ENCODE measurements at places on chromosomes 4 and X.

DNA sequence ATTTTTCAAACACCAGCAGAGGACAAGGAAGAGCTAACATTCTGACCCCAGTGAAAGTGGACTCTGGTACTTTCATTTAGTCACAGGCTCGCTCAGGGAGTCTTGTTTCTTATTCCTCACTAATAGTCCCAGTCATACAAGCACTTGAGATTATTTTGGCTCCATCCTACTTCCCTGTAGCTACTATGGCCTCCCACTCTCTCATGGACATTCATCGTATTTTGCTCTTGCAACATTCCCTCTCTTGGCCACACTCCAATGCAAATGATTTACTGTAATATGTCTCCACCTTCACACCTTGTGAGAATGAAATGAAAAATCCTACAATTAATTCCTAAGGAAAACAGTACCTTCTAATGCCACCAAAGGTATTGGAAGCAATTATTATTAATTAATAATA is 21.3 kb downstream of the PLRG1 start:
- DNase-seq: no peak

DNA sequence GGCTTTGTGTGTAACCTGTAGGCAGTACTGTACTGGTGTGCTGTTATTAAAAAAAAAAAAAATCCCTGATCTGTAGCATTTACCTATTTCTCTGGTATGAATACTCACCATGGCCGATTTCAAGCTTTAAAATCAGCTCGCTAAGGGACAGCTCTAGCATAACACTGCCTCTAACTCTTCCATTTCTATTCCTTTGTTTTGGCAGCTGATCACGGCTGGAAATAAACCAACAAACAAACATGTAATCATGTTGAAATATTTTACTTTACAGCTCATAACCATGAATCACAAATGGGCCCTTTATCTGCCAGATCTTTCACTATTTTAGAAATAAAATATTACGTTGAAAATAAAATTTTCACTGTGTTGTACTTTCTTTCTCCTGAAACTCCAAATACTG is 60.5 kb upstream of the IL15 start:
- no peak for DNase-seq

DNA sequence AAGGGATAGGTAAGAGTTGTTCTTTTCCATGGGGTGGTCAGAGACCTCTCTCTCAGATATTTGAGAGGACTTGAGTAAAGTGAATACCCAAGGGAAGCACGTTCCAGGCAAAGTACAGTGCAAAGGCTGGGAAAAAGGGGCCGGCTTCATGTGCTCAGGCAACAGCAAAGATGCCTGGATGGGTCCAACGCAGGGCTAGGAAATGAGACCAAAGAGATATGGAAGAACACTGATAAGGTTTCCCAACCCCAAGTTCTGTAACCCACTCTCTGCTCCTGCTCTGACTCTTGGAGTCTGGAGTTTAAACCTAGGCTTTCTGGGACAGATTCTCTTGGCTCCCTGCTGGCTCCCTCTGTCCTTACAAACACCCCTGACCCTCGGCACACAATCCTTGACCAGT is 36.2 kb upstream of the PROM1 start:
- no peak for DNase-seq

GRCh38 chr4:67918428-67918827 is 34.6 kb upstream of the TMPRSS11D start:
- DNase-seq: no peak

DNA sequence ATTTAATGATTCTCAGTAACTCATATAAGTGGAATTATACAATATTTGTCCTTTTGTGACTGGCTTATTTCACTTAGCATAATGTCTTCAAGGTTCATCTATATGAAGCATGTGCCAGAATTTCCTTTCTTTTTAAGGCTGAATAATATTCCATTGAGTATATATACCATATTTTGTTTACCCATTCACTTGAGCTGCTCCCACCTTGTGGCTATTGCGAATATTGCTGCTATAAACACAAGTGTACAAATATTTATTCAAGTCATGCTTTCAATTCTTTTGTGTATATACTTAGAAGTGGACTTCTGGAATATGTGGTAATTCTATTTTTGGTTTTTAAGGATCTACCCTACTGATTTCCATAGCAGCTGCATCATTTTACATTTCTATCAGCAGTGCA is 219.1 kb downstream of the MID1 start:
- DNase-seq: no peak

DNA sequence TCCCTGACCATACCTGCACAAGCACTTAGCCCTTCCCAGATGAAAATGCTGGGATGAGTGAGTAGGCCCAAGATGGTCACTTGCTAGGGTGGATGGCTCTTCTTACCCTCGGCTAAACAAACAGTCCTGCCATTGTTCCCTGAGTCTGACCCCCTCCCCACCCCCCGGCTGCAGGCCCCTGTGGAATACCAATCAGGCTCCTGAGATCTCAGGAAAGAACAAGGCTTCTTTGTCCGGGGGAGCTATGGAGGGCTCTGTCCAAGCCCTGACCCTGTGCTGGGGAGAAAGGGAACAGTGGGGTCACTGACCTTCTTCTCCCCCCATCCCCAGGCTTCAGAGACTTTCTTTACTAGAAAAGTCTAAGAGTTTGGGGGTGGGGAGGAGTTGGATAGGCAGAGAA is 6.0 kb downstream of the PLP1 start:
- no peak for DNase-seq

DNA sequence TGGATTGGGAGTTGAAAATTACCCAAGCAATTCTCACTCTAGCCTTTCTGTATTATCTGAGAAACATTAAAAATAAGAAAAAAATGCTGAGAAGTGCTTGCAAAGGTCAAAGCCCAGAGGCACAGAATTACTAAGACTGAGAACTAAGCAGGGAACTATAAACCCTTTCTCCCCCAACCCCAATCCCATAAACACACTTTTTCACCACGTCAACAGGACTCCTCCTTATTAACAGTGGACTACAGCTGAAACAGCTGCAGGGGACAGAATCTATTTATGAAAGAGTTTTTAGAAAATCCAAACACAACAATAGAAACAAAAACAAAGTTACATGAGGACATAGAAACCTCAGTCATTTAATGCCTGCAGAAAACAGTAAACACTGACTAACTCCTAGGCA is 984.1 kb downstream of the TRAM1L1 start:
- DNase-seq: no peak

- DNase-seq: peak; percentile 29
These were observed 194.2 kb upstream of the C1QTNF7 start for GRCh38 chr4:15233626-15234025.

DNA sequence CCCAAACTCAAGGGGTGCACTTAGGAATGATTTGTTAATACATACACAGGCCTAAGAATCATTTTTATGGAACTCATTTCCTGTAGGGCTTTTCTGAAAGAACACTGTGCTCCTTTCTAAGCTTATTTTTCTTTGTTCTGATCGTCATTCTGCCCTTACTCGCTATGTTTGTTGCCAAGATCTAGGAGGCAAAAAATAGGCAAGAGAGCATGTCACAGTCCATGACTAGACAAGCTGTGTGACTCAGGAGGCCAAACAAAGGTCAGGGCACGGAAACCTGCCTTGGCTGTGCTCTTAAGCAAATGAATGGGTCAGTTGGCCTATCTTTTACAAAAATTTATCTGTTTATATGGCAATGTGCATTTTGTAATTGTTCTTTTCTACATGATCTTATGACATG is 42.5 kb upstream of the C1GALT1C1 start:
- DNase-seq: no peak

DNA sequence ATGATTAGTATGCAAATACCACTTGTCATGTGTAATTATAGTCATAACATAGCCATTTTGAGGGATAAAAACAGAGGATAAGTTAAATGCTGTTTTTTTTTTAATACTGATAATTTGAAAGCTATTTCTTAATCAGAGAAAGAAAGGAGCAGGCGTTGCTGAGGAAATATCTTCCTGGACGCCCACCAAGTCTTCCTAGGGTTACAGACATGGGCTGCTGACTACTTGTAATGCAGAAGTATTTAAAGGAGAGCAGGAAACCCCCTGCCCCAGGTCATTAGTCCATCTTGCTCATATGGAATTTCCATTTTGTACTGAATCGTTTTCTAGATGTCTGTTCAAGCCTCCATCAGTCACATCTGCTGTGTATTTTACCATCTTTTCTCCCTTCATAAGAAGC is 176.2 kb downstream of the ADGRL3 start:
- DNase-seq: no peak

- DNase-seq: no peak
These were observed 250.8 kb downstream of the ARHGAP24 start for GRCh38 chr4:85725721-85726170.

GRCh38 chrX:140572724-140573123 is 67.9 kb upstream of the SOX3 start:
- peak; percentile 1 for DNase-seq

GRCh38 chrX:36310136-36310535 is 390.6 kb downstream of the CFAP47 start:
- no peak for DNase-seq

- no peak for DNase-seq
These were observed 22.1 kb downstream of the TMSB4X start for GRCh38 chrX:12996934-12997435.

DNA sequence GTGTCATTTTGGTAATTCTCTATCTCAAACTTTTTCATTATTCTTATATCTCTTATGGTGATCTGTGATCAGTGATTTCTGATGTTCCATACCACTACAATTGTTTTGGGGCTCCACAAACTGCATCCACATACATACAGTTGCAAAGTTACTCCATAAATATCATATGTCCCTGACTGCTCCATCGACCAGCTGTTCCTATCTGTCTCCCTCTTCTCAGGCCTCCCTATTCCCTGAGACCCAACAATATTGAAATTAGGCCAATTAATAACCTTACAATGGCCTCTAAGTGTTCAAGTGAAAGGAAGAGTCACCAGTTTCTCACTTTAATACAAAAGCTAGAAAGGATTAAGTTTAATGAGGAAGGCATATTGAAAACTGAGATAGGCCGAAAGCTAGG is 108.7 kb downstream of the ANAPC10 start:
- DNase-seq: no peak

DNA sequence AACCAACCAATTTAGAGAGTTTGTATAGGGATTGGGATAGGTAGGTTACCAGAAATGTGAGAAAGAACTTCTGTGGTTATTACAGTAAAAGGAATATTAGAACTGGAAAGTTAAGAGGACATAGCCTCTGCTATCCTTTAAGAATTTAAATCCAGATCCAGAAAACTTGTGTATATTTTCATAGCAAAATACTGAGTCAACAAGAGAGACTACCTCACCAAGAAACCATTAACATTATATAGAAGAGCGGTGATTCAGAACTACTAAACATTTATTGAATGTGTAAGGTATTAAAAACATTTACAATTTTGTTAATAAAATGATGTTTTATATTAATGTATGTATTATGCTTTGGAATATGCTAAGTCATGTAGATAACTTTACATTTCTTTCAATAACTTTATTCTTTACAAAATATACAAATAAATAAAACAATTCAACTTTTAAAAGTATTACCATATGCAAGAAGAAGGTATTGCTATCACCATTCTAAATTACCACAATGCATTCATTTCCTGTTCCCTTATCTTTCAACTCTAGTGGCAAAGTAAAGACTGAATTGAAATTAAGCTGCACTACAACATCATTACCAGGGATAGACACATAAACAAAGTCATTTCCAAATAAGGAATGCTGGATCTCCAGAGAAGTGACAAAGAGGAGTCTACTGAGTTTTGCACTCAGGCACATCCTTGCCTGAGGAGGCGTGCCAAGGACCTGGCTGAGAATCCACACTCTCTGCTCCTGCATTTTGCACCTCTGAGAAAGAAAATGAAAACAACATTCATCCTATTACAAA is 6.1 kb upstream of the BDH2 start:
- no peak for DNase-seq

DNA sequence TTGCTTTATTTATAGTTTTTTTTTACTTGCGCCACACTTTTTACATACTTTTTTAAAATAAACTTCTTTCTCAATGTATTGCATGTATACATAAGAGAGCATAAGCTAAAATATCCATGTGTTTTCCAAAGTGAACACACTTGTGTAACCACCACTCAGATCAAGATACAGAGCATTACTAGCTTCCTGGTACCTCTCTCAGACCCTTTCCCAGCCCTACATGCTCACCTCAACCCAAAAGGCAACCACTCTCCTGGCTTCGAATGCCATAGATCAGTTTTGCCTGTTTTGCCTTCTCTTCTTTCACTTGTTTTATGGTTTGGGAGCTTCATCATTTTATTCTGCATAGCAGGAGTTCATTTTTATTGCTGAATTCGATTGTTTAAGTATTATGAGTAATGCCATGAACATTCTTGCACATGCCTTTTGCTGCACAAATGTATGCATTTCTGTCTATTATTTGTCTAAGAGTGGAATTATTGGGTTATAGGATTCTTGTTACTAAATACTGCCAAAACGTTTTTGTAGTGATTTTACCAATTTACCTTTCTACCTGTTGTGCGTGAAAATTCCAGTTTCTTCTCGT is 45.9 kb upstream of the NUDT6 start:
- DNase-seq: no peak

DNA sequence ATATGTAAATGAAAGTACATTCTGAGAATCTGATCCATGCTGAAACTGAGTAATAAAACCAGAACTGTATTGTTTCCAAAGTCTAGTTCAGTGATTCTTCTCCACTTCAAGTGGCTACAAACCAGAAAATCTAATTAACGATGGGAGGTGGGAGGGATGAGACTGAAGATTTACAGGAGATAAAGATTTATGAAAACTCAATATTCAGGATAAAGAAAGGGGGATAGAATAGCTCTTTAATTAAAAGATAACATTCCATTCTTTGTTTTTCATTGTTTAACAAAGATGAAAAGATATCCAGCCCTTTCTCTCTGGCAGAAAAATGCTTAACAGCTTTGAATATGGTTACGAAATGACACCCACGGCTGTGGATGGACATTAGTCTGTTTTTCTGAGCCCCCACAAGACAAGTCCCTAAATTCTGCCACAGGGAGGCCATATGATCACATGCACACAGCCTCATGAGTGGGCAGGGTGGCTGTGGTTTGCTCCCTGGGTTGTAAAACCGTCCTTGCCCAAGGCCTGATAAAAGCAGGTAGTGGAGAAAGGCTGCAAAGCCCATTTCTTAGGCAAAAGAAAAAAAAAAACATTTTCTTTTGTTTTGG is 36.4 kb downstream of the TMEM150C start:
- DNase-seq: no peak

DNA sequence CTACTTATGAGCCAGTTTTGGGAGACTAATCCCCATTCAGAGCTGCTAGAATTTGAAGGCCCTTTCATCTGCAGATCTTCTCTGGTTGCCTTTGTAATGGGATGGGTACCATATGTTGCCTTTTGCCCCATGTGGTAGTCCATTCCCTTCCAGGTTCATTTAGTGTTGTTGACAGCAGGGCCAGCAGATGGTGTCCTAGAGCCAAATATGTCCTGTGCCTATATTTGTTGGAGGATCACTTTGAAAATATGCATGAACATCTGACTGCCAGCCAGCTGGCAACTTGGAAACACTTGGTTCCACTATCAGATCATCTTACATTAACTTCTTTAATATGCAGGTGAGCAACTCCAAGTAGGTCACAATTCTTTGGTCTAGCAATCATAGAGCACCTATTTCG is 30.4 kb downstream of the CFAP299 start:
- peak; percentile 41 for DNase-seq

GRCh38 chrX:30592831-30593230 is 15.3 kb upstream of the TASL start:
- no peak for DNase-seq

Measured in stimulated activated CD4-positive, alpha-beta T cell treated with anti-CD3 and anti-CD28 coated beads, Interleukin-1b, Interleukin-23, amount 100 ng/mL, for 48 hours (primary cell).